Fibroblast of skin of abdomen (primary cell): ENCODE measurements at places on chromosomes 3 and 15.

DNA sequence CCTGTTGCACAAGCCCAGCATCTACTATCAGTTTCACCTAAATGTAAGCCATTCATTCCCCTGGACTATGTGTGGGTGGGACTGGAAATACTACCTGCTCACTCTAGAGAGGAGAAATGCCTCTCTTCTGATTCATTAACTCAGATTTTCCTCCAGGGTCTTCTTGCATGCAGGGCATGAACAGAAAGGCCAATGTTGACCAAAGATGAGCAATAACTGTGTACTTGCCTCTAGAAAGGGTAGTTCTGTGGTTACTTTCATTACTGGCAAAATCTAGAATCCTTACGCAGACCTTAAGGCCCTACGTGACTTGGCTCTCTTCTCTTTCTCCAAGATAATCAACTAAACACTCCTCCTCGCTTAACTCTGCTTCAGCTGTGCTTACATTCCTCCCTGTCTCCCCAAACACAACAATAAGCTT is 81.4 kb upstream of the PSMD6 start:
- DNase-seq: peak; percentile 12

DNA sequence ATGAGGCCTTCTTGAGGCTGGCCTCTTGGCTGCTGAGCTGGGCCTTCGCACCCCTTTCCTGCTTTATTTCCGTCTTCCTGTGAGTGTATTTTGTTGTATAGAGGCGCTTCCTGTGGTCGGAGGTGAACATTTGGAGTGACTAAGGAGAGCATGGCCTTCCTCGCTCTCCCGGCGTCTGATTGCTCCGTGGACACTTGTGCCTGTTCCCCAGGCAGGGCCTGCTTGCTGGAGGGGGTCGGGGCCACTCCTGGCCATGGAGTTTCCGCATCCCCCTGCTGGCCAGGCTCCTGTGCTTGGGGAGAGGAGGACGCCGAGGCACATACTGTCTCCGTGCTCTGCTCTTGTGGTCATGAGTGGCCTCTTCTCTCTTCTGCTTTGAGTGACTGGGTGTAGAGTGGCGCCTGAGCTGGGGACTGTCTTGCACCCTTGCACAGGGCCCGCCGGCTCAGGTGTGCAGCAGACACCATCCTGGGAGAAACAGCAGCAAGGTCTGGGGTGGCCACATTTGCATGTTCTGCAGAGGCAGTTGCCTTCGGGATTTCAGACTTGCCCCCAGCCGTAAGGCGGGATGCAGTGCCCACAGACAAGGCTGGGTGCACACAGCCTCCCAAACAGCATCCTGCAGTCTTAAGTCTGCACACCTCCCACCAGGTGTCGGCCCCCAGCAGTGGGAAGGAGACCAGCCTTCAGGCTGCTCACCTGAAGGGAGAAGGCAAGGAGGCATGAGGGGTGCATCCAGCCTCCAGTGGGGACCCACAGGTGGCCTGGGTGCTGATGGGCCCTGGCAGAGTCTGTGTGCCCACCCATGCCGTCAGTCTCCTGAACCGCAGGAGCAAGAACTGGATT is 16.4 kb downstream of the KLF13 start:
- no peak for DNase-seq

GRCh38 chr3:188021041-188021440 is 132.9 kb upstream of the LPP start:
- DNase-seq: no peak

DNA sequence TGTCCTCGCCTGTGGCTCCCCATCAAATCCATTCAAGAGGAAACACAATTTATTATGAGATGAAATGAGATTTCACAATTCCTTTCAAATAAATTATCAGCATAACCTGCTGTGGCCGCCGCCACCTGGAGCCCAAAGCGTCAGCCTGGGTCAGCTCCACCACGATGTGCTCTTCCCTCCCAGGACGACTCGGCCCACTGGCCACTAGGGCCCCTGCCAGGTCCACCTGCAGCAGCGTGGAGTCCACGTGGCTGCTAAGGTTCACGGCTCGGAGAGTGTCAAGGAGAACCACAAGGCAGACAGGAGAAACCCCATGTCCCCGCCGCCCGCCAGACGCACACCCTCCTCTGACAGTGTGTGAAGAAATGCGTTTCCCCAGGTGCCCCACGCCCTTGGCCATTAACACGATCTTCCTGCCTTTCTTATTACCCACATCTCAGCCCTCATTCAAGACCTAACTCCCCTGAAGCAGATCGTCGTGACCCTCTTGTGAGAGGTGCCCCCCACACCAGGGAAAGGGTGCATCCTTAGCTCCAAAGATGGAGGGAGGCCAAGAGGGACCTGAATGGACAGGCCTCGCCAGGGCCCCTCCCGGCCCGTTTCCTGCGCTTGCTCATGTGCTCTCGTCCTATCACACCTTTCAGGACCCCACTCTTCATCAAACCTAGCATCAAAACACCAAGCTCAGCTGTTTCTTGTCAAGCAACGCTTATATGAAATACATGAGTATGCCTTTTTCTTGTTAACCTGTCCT is 80.6 kb downstream of the OCA2 start:
- no peak for DNase-seq

DNA sequence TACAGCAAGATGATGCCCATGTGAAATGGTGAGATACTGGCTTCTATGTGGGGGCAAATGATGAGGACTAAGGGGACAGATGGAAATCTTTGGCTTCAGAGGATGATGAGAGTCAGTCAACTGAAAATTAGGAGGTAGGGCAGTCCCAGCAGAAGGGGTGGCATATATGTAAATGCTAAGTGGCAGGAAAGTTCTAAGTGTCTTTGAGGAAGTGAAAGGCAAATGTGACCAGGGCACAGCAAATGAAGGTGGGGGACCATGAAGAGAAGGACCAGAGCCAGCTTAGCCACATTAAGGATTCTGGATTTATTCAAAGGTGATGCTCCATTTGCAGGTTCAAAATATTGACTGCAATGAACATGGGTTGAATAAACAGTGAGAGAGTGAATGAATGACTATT is 29.2 kb upstream of the LIMD1 start:
- DNase-seq: no peak

DNA sequence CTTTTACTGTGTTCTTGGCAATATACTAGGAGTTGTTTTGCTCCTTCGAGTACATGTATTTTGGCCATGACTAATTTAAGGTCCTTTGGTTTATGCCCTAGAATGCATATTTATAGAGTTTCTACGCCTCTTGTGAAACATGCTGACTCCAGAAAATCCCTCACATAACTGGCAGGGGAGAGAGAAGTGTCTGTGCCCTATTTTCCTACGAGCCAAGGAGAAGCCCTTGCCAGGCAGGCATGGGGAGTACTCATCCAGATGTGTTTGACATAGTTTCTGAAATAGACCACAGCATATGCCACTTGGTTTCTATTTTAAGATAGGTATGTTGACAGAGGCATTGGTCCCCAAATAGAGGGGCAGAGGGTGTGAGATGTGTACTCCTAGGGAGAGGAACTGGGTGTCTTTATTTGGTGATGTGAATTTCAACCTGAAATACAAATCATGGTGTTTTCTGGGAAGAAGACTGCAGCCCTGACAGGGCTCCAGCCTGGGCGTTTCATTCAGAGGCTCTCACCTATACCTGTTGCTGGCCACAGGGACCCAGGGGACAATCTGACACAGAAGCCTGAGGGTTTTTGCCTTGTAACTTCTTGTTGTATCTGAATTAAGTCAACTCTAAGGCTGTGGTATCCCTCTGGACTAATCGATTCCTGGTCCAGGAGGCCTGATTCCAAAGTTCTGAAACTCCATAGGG is 267.8 kb upstream of the C2CD4B start:
- DNase-seq: peak; percentile 21

- DNase-seq: no peak
Observed at GRCh38 chr15:63334821-63335220, 46.8 kb downstream of the CA12 start.

DNA sequence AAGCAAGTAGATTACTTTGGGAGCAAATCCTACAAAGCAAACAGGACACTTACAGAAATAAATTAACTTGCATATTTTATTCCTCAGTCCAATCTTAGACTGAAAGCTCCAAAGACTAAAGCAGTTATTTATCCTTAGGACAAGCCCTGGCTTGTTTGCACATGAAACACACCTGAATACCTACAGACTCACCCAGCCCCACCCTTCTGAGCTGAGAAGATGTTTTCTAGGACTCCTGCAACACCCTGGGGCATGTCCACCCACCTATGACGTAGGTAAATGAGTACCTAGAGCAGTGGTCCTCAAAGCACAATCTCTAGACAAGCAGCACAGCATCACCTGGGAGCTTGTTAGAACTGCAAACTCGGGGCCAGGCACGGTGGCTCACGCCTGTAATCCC is 80.8 kb downstream of the ANXA2 start:
- no peak for DNase-seq

GRCh38 chr15:69530991-69531664 is 78.5 kb downstream of the RPLP1 start:
- DNase-seq: peak; percentile 20

DNA sequence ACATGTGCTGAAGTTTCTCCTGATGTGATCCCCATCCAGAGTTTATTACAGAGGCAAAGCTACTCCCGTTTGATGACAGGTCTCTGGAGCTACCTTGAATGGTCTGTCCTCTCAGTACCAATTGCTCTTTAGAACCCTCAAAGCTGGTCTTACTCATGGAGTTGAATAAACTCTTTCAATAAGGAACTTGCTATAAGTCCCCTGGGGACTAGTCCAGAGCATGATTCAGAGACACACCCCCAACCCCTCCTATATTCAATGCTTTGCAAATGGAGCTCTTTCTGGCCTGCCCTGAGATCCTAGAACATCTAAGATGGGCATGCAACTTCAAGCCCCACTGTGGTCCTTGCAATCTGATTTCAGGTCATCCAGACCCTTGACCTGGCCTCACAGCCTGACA is 23.9 kb upstream of the TPM1 start:
- peak; percentile 63 for DNase-seq

- peak; percentile 40 for DNase-seq
Observed at GRCh38 chr15:85282504-85283115, 97.8 kb upstream of the AKAP13 start.

DNA sequence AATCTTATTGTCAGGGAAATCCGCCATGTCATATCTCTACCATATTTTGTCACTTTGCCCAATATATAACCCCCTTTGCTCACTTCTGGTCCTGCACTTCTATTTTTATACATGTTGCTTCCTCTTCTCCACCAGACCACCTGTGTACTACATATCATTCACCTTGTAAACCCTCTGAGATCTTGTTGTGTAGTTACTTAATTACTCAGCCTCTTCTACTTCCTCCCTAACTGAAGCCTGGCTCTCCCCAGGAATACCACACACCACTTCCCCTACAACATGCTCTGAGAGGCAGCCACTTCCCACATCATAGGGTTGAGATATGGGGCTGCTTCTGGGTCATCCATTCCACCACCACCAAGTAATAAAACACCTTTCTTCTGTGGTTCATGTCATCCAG is 10.0 kb downstream of the HEXA start:
- no peak for DNase-seq

DNA sequence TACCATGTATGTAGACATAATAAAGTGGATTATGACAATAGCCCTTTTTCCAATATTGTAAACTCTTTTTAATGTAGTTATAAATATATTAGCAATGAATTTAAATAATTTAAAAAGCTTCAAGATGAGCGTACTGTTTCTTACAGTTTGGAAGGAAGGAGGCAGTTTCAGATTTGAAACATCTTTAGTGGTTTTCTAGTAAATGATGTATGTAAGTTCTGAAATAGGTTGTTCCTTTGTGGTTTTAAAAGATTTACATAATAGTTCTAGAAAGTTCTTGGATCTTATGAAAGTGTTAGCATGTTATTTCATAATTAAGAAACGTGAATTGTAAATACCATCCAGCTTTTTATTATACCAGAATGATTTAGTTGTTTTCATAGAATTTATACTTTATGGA is 16.0 kb downstream of the DNAJC19 start:
- no peak for DNase-seq

- DNase-seq: peak; percentile 11
Observed at GRCh38 chr3:87084868-87085267, 93.9 kb upstream of the VGLL3 start.

- no peak for DNase-seq
Observed at GRCh38 chr3:49465270-49466034, 4.6 kb upstream of the DAG1 start.

- no peak for DNase-seq
Observed at GRCh38 chr3:46669191-46669999, 24.1 kb downstream of the ALS2CL start.

- DNase-seq: no peak
Observed at GRCh38 chr3:18044971-18045880, 302.8 kb upstream of the TBC1D5 start.
